ENCODE measurements at places on chromosomes 6 and 20.

DNA sequence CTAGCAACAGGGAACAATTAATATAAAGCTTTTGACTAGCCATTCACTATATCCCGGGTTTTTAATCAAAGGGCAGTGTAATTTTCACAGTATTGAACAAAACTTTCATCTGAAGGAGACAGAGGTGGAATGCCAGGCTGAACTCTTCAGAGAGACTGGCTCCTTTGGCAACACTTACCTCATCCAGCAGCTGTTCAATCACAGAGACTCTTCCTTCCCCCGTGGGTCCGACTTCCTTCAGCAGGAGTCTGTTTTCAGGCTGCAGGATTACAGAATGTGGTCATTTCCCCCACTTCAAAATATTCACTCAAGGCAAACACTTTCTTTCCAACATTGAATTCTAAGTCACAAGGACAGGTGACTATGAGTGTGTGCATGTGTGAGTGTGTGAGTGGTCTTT lies 76.6 kb downstream of the DZANK1 start:
- DNase-seq, result no peak

DNA sequence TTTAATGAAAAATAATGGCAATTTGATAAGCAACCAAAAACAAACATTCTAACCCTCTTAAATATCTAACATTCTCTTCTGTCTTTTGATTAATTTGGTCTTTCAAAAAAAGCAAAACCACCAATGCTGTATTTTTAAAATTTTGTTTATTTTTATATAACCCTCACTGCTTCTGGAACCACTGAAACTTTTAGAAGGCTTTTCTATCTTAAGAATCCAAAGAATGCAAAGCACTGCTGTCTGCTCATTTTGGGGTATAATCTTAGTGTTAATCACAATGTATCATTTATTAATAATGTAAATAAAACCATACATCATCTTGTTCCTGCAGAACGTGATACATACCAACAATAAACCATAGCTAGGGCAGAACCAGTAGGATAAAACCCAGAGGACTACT lies 14.0 kb downstream of the STK38 start:
- no peak for DNase-seq

GRCh38 chr6:94835264-94835663 lies 742.1 kb upstream of the MANEA start:
- DNase-seq, result no peak

DNA sequence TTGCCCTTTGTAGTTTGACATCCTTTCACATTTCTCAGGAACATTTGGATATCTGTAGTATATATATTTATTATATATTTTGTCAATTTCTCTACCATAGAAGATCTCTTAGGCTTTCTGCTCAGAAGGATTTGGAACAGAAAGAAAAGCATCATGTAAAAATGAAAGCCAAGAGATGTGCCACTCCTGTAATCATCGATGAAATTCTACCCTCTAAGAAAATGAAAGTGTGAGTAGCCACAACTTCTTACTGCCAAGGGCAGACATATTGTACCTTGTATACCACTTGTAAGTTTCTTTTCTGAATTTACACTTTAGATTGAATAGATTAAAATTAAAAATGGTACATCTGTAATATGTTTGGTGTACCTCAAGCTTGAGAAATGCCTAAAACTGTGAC lies 31.2 kb downstream of the TPX2 start:
- DNase-seq, result no peak

DNA sequence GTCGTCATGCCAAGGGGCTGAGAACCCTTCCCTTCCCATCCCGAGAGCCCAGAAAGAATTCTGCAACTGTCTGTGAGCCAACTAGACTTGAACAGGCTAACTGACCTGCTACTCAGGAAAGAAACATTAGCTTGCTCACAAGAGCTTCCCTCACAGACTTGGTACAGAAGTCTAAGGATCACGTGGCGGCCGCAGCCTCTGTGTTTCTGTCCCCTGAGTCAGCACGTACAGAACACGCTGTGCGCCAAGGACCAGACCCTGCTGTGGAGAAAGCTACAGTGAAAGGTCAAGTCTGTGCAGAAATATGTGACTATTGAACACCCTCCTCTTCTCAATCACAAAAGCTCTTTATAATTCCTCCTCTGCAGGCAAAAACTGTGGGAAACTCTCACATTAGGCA lies 151.3 kb upstream of the QKI start:
- no peak for DNase-seq

- no peak for DNase-seq
Measured at GRCh38 chr6:82385102-82385501, 21.5 kb downstream of the TPBG start.

DNA sequence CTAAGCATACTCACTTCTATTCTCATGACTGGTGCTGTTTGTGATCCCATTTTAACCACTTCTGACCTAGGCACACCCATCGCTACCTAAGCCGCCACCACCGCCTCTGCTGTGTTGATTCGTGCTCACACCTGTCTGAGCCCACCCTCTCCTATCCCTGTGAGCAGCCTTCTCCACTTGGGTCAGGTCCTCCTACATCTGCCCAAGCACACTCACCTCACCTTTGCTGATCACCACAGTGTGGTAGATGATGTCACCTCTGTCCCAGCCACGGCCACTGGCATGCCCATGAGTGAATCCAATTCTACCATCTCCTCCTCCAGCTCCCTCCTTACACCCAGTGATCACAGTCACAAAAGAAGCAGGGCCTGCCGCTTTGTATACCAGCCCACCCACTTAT lies 20.8 kb downstream of the MUC22 start:
- DNase-seq, result no peak

GRCh38 chr6:147716434-147716833 lies 207.9 kb downstream of the SAMD5 start:
- no peak for DNase-seq

DNA sequence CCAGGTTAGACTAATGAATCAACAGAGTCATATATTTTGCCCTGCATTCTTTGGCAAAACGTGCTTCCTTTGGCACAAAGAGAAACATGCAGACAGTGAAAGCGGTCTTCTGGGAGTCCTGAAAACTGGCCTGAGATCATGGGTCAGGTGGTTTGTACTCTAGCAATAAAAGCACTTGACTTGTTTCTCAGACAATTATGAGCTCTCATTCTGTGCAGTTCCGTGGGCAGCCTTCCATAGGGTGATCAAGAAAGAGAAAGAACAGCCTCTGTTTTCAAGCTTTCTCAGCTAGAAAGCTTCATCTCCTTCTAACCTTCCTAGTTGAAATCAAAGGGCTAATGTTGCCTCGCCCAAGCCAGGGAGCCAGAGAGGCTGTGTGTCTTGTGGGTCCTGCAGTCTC lies 62.7 kb upstream of the ISM1 start:
- DNase-seq, result no peak

All from HuH-7 (cell line).